ENCODE measurements at places on chromosomes 5 and 9.
A peak's percentile ranks its signal among the peaks of the same experiment; 100 is the strongest.

GRCh38 chr9:22158271-22158670, 149.2 kb upstream of the CDKN2B start:
- no peak for DNase-seq

GRCh38 chr9:104868303-104868686, 59.7 kb downstream of the ABCA1 start:
- DNase-seq = no peak

- DNase-seq = no peak
Observed at GRCh38 chr9:73548201-73548600, 396.5 kb downstream of the ANXA1 start.

DNA sequence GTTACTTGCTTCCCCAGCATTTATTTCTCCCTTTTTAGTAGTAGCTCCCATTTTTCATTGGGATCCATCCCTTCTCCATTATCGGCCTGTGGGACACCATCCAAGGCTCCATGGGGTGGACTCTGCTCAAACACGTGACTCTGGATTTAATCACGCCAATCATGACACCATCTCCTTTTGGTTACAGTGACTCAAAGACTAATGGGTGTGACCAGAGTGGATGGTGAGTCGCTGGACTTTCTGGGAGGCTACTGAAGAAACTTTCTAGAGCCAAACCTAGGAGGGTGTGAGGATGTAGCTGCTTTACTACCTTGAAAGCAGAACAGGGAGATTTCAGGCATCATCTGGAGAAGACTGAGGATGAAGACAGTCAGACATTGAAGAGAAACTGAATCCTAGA, 93.1 kb downstream of the PJA2 start:
- DNase-seq = no peak

DNA sequence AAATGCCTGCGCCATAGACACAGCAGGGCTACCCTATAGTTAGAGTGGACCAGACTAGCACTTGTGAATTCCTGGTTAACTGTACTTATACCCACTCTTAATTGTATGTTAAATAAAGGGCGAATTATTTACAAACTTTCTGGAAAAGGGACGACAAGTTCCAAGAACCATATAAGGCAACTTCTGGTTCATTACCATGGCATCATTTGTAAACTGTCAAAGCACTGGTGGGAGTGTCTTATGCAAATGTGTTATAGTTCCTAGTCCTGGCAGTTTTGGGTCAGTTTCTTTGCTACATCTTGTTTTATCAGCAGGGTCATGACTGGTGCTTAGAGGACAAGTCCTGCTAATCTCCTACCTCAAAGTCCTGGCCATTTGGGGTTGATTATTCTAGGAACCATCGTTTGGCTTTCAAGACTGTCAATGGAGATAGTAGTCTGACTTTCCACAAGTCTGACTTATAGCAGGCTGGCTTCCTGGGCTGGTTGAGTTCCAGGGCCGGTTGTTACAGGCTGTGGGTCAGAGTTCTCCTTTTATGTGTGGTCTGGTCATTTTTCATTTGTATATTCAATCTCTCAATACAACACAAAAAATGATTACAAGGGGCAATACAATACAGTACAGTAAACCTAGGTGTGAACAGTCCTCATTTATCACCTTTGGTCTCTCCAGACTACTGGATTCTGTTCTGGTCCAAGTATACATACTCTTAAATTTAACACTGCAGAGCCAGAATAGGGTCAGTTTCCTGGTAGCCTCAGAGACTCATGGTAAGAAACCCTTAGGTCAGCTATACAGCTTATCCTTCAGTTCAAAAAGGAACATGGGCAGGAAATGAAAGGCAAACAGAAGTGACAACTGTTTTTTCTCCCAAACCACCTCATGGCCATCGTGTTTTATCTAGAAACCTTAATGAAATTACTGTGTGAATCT, 8.3 kb upstream of the CFAP95 start:
- no peak for DNase-seq

DNA sequence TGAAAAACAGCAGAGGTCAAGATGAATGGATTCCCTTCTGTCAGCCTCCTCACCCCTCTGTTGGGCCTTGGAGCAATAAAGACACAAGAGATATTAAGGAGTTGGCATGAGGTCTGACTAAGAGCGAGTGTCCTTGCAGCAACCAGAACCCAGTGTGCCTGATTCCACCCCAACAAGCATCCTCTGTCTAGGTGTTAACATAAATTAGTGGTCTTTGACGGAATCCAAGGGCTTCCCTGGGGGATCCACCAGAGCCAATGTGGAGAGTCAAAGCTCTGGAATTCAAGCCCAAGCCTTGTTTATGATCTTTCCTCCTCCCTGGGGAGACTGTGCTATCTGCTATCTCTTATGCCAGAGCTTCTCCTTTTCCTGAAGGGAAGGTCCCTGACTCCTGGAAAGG, 128.1 kb upstream of the SMIM23 start:
- no peak for DNase-seq

- DNase-seq = no peak
Observed at GRCh38 chr9:132506977-132507669, 75.3 kb upstream of the BARHL1 start.

GRCh38 chr9:136443687-136444086, 4.0 kb upstream of the INPP5E start:
- no peak for DNase-seq

DNA sequence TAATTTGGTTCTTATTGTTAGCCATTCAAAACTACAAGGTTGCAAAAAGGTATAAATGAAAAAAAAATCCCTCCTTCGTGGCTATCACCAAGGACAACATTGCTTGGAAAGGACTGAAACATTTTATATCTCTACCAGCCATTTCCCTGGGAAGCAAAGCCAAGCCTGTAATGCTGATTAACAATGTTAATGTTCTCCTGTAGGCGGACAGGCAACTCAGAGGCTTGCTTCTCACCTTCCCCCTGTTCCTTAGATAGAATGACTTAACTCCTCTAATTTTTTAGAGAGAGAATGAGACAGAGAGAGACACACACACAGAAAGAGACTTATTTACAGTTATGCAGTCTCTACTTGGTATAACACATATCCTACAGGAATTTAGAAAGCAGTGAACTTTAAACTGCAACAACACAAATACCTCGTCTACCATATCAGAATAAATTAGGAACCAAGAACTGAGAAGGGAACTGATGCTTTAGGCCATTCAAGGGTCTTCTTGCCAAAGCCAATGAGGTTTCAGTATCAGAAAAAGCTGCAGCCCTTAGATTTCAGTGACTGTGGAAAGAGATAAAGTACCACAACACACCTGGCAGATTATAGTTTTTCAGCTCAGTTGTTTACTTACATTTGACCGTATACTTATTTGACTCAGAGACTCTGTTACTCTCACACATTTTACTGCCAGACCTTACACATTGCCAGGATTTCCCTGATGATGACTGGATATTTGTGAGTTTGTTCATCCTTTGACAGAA, 20.9 kb upstream of the MAN2A1 start:
- DNase-seq = peak; percentile 35

DNA sequence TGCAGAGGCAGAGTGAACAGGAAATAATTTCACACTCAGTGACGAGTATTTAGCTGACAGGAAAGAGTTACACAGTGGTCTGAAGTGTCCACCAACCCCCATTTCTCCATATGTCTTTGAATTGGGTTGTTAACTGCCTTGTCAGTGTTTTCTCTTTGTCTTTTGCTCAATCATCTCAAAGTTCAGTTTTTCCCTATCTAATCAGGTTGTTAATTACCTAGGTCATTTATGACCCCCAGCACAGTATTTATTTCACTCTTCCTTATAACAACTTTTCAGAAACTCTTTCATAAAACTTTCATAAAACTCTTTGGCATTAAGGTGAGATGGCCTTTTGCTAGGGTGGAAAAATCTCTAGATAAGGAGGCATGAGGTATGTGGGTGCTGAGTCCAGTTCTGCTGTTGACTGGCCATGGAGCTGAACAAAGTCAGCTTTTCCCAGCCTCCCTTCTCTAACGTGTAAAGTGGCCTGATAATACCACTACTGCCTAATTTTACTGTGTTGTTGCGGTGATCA, 5.2 kb upstream of the ALDOB start:
- no peak for DNase-seq

DNA sequence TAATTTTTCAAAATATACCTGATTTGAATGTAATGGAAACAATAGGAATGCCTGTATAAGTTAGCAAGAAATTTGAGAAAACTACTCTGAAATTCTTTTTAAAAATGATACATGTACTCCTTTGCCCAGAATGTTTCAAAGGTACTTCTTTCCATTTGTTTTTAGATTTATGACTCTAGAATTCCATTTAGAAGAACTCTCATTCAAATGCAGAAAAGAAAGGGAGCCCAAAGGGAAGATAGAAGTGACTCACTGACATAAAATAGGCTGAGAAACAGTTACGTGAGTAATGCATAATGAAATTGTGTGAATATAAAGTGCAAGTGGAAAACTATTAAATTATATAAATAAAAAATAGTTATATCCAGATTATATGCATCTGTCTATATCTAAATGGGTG, 926.3 kb downstream of the TAF11L14 start:
- no peak for DNase-seq

DNA sequence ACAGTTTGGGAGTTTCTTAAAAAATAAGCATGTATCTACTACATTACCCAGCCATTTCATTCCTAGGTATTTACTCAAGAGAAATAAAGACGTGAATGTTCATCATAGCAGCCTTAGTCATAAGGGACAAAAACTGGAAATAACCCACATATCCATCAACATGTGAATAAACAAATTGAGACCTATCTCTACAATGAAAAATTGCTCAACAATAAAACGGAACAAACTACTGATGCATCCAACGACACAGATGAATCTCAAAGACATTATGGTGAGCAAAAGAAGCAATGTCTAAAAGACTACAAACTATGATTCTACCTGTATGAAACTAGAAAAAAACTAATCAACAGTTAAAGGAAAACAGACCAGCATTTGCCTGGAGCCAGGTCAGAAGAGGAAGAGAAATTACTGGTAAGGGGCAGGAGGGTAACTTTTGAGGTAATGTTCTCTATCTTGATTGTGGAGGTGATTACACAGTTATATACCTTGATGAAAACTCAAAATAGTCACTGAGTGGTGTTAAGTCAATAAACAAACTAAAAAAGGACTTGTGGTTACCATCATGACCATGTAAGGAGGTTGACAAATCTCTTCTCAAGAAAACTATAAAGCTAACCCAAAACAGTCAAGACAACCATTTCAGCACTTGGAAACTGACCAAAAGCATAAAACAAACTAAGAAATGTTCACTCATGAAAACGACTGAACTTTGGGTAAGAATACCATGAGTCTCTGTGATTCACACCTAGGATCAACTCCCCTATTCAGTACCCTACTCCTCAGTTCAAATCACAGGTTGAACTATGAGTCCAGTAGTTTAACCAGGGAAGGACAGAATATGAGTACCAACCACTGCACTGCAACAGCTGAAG, 10.4 kb downstream of the UIMC1 start:
- DNase-seq = no peak

DNA sequence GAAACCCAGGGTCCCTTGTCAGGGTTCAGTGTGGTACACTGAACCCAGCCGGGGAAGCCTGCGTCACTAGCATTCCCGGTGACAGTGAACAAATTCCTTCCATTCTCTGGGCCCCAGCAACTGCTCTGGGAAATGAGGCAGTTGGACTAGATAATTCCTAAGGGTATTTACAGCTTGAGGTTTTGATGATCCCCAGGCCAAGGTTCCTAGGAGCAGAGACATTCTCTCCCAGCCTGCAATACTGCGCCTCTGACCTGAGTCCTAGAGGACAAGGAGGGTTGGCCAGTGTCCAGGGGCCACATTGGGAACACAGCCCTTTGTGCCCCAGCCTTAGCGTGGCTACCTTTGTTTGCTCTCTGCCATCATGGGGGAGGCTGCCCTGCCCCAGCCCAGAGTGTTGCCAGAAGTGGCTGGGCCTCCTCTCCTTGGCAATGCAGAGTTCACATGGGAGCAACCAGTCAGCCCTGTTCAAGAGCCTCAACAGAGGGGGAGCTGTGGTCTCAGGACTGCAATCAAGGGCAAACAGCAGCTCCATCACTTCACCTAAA, 178.2 kb downstream of the SEC61B start:
- no peak for DNase-seq

DNA sequence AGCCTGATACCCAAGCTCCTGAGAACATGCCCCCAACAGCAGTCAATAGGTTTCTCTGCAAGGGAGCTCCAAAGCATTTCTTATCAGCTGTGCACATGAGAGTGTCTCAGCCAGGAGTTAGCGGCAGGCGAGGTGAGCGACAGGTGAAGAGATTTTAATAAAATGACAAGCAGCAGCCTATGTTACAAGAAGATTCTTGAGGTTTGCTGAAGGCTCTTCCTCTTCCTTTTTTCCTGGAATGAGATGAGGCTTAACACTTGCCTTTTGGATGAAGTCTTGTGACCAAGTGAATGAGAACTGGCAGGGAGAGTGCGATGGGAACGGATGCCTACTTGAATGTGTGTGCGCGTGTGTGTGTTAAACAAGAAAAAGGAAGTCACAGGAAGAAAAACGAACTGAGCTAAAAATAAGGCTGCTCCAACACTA, 76.1 kb downstream of the SHB start:
- DNase-seq = no peak

DNA sequence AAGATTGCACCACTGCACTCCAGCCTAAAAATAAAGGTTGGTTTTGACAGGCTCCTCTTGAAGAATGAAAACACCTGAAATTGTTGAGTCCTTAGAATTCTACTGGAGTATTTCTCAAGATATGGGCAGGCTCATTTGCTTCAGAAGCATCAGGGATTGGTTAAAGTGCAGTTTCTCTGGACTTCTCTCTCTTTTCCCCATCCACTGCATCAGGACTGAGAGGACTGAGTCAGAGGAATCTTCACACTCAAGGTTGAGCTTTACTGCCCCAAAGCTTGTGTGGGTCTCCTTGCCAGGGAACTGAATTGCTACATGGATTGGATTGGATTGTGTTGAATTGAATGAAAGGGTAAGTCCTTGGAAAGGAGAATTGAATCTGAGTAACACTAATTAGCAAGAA, 7.5 kb upstream of the CCDC69 start:
- no peak for DNase-seq

- no peak for DNase-seq
Observed at GRCh38 chr5:94113-94892, 2.3 kb downstream of the PLEKHG4B start.

- DNase-seq = no peak
Observed at GRCh38 chr9:86941197-86941596, 6.1 kb downstream of the GAS1 start.

GRCh38 chr5:14598225-14598624, 16.6 kb downstream of the OTULINL start:
- DNase-seq = no peak

DNA sequence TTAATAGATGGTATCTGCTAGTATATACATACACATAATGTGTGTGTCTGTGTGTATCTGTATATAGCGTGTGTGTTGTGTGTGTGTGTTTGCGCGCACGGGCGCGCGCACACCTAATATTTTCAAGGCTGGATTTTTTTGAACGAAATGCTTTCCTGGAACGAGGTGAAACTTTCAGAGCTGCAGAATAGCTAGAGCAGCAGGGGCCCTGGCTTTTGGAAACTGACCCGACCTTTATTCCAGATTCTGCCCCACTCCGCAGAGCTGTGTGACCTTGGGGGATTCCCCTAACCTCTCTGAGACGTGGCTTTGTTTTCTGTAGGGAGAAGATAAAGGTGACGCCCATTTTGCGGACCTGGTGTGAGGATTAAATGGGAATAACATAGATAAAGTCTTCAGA, 757 bp downstream of the FXN start:
- no peak for DNase-seq

All from Jurkat, Clone E6-1 (cell line).